ENCODE measurements at places on chromosomes 5 and 9.
A peak's percentile ranks its signal among the peaks of the same experiment; 100 is the strongest.

- no peak for DNase-seq
These were observed 61.6 kb upstream of the ANGPTL2 start for GRCh38 chr9:127183814-127184582.

DNA sequence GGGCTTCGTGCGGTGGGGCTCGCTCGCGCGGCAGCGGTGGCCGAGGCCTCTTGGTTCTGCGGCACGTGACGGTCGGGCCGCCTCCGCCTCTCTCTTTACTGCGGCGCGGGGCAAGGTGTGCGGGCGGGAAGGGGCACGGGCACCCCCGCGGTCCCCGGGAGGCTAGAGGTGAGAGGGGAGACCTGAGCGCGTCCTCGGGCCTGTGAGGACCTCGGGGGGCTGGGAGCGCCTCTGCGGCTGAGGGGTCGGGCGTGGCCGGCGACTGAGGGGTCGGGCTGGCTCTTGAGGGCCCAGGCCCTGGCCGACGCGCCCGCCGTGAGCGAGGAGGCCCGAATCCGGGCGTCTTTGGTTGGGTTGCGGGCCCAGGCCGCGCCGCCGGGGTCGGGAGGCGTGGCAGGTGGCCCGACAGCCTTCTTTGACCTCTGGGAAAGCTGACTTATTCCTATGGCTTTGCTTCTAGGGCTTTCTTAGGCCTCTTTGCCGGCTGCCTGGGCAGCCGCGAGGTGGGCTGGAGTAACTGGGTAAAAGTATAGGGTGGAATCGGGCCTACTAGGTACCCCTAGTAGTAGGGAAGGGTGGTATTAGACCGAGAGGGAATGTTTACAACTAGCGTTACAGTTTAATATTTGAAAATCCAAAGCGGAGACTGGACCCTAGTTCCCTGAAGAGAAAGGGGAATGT, at the start of gene CANX:
CANX (plus strand) TSS at position 33 of the 681 bp plus-strand sequence. CDS start 6,715 bp downstream, outside the sequence.
- no peak for DNase-seq

- DNase-seq, result peak; percentile 34
These were observed 142.3 kb upstream of the ANKH start for GRCh38 chr5:15013654-15014463.

- DNase-seq, result no peak
These were observed 96.2 kb downstream of the VCAN start for GRCh38 chr5:83567741-83568140.

- DNase-seq, result no peak
These were observed 19.8 kb downstream of the TRIP13 start for GRCh38 chr5:912280-913091.

DNA sequence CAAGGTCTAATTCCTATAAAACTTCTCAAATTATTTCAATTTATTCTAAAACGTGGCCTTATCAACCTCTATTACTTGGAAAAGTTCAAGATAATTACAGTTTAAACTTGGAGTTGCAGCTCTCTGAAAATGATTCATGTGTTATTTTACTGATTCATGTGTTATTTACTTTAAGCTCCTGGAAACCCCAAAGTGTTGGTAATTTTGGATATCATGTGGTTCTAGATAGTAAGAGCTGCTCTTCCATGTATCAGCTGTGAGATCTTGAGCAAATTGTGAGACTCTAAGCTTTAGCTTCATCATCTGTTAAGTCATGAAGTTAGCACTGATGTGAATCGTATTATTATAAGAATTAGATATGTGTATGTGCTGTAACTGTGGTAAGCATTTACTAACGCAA, 749.2 kb downstream of the TLE4 start:
- no peak for DNase-seq

DNA sequence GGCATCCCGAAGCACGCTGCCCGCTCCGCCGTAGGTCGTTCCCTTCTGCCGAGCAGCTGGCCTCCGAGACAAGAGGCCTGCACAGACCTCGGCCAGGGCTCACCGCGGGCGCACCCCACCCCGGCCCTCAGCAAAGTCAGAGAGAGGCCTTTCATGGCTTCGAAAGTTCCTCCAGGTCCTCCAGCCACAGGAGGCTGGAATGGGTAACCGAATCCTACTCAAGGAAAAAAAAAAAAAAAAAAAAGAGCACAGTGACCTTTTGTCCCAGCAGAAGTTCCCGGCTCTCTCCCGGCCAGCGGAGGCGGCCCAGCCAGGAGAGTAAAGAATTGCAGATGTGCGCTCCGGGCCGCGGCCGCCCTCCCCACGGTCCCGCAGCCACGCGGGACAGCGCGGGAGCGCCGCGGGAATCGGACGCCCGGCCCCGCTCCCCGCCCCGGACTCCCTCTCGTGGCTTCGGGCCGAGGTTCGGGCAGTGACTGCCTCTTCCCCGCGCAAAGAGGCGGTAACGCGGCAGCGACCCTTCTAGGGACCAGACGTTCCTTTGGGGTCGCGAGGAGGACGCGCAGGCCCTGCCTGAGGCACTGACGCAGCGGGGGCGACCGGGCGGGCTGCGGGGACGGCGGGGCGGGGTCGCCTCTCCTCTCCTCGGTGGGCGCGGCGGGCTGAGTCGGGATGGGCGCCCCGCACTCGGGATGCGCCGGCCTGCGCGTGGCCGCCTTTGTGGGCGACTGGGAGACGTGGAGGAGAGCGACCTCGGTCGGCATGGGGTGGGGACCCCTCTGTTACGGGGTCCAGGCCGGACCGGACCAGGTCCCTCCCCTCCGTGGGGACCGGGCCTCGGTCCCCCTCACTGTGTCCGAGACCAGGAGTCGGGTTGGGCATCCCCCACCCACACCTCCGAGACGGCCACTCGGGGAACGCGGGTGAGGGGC, 754 bp downstream of the GFPT2 start:
- DNase-seq, result no peak

GRCh38 chr5:140145256-140145655, 19.5 kb downstream of the IGIP start:
- DNase-seq, result no peak

- peak; percentile 51 for DNase-seq
These were observed 1.3 kb downstream of the NOTCH1 start for GRCh38 chr9:136544548-136544963.

DNA sequence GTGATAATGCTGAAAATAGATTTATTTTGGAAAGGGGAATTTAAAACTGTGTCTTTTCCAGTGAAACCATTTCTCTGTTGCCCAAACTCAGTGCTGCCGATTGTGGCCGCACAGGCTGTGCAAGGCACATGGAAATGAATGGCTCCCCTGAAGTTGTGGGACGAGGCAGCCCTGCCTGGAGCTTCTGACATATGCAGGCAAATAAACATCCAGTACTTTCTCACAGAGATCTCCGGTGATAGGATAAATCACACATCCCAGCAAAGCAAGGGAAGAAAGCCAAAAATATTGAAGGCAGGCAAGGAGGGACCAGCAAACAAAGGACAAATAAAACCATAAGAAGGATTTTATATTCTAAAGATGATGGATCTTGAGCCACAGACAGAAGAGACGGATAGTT, 464.5 kb downstream of the MTRR start:
- DNase-seq, result no peak

GRCh38 chr5:129477532-129477931, 17.4 kb downstream of the ADAMTS19 start:
- DNase-seq, result no peak

GRCh38 chr9:135994501-135995192, 33.5 kb upstream of the UBAC1 start:
- no peak for DNase-seq

DNA sequence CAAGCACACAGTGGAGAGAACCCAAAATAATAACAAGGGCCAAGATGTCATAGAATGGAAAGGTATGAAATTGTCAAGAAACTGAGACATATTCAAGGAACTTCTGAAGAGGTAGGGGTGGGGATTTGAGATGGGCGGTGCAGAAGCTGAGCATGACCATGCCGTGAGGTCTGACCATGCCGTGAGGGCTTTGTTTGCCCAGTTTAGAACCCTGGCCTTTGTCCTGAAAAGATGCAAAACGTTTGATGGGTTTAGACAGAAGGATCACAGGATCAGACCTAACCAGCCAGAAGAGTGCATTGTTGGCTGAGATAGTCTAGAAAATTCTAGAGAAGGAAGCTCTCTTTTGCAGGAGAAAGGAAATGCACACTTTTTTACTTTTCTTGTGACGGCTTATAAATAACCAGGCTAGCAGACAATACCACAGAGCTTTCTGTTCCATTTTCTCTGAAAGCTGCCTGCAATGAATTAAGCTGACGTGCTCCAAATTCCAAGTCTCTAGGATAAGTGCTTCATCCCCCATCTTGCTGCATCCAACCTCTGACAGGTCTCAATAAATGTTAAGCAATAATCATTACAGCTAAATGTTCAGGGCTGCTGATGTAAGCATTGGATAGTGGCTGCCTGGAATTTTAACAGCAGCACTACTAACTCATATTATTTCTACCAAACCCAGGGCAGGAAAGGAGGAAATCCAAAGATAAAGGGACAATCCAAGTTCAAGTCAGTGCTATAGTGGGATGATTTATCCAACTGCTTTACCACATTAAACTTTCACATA, 110.9 kb upstream of the IL6ST start:
- no peak for DNase-seq

GRCh38 chr9:34403554-34404380, 27.1 kb upstream of the MYORG start:
- DNase-seq, result no peak

- no peak for DNase-seq
These were observed 153.5 kb upstream of the SH3GL2 start for GRCh38 chr9:17425384-17425783.

DNA sequence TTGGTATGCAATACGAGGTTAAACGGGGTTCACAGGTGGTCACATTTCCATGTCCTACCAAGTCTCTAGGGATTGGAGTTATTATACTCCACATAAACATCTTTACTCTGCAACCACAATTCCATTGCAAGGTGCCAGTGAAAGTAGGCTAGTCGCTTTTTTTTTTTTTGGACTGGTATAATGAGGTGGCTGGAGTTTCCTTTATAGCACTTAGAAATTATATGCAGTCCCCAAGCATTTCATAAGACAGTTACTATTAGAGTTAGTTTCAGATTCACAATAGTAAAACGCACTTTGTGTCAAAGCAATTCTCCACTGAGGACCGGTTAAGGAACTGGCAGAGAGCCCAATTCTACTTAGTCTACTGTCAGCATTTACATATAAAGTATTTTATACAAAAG, 1.4 kb downstream of the MEF2C start:
- no peak for DNase-seq

GRCh38 chr5:90056911-90057705, 352.4 kb downstream of the CETN3 start:
- no peak for DNase-seq

DNA sequence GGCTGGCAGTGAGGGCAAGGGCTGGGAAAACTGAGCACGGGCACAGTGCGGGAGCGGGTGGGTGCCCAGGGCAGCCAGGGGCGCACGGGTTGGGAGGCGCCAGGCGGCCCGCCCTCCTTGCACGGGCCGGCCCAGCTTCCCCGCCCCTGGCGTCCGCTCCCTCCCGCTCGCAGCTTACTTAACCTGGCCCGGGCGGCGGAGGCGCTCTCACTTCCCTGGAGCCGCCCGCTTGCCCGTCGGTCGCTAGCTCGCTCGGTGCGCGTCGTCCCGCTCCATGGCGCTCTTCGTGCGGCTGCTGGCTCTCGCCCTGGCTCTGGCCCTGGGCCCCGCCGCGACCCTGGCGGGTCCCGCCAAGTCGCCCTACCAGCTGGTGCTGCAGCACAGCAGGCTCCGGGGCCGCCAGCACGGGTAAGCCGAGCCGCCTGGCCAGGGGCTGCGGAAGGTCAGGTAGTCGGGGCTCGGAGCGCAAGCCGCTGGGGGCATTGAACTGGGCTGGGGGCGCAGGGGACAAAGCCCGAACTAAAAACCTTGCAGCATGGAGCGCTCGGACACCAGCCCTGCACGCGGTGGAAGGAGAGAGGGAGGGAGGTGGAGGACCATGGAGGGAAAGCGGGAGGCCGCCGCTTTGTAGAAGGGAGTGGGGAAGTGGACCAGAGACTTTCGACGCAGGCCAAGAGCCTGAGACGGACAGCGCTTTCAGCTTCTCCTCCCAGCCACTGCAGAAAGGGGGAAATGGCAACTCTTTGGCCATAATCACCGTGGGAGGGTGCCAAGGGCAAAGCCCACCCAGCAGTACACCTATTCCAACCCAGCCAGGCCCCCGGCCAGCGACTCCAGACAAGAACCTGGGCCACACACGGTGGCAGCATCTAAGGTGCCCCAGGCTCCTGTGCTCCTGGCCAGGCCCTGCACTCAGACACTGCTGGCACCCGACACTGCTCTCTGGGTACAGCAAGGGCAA, at the start of gene TGFBI:
TGFBI (plus strand) TSS at position 207 of the 961 bp plus-strand sequence; CDS start at position 275, 68 bp downstream.
- no peak for DNase-seq

DNA sequence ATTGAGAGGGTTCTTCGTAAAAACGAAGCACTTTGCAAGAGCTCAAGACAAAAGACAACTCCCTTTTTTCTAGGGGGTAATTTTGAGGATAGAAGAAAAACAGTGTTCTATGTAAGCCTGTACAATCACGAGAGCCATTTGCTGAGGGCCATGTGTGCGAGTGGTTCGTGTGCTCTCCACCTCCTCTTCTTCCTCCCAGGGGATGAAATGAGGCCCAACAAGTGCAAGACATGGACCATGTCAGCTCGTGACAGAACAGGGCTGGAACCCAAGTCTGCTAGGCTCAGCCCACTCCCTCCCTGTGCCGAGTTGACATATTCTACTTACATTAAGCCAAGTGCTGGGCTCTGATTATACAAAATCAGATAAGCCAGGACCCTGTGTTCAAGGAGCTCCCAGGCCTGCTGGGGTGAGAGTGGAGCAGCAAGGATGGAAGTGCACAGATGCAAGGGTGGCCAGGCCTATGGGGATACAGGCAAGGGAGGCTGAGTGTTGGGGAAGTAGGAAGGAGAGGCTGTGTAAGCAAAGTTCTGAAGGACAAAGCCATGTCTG, 97.9 kb upstream of the MSX2 start:
- DNase-seq, result no peak

- no peak for DNase-seq
These were observed 23.4 kb downstream of the MINAR2 start for GRCh38 chr5:129771058-129771838.

DNA sequence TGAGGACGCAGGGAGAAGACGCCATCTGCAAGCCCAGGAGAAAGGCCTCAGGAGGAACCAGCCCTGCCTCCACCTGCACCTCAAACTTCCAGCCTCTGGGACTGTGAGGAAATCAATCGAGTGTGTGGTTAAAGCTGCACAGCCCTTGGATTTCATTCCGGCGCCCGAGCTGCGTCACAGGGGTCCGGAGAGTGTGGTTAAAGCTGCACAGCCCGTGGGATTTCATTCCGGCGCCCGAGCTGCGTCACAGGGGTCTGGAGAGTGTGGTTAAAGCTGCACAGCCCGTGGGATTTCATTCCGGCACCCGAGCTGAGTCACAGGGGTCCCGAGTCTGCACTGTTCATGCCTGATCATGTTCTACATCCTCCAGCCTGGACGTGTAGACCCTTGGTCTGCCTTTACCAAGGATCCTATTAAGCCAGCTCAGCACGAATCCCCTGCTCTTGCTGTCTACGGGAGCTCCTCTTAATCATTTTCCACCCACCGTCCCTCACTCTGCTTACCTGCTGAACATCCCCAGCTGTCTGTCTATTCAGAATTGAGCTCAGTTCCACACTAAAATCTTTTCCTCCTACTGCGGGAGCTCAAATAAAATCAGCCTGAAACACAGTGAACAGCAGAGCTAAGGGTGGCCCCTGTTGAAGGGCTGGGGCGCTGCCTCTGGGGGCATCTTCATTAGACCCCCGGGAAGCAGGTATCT, 73.0 kb upstream of the OLFM1 start:
- DNase-seq, result no peak

- no peak for DNase-seq
These were observed 168.4 kb downstream of the CCDC192 start for GRCh38 chr5:127871503-127872153.

- DNase-seq, result no peak
These were observed 65.2 kb upstream of the PAPPA start for GRCh38 chr9:116088396-116088795.

All from thymus (tissue), 14 donors.